ENCODE measurements at places on chromosomes 16 and 17.

DNA sequence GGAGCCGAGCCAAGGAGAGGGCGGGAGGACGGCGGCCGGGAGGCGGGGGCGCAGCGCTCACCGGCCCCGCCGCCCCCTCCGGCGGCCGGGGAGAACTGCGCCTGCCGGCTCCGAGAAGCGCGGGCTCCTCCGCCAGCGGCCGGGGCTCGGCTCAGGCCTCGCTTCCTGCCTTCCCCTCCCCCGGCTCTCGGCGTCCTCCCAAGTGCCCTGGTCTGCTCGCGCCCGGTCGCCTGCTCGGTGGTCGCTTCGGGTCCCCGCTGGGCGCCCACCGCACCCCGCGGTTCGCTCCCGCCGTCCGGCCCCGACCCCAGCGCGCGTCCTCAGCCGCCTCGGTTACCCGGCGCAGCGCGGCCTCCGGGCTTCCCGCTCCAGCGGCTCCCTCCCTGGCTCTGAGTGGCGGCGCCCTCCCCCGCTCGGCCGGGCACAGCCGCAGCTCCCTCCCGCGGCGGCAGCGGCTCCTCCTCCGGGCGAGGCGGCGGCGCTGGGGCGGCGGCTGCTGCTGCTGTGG, 313 bp downstream of the UBTF start:
- peak; percentile 73 for DNase-seq

DNA sequence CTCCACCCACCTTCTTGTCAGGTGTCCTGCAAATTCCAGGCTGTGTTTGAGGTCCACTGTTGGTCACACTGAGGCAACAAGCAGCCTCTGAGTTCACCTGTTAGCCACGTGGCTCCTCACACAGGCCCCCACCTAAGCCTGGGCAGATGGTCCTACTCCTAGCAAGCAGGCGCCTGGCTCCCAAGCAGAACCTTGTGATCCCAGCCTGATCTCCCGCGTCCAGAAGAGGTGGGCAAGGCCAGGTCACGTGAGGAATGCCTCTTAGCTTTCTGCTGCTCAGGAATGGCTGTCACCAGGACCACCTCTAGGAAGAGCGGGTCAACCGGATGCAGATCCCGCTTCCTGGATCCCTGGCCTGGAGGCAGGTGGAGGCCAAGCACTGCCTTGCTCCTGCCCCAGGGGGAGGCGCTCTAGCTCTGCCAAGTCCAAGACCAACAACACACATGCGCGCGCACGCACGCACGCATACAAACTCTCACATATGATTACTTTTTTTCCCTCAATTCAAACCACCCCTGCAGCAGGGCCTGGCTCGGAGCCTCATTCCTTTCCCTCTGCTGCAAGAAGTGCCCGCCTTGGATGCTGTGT, 9.5 kb downstream of the CYB561 start:
- DNase-seq: no peak

DNA sequence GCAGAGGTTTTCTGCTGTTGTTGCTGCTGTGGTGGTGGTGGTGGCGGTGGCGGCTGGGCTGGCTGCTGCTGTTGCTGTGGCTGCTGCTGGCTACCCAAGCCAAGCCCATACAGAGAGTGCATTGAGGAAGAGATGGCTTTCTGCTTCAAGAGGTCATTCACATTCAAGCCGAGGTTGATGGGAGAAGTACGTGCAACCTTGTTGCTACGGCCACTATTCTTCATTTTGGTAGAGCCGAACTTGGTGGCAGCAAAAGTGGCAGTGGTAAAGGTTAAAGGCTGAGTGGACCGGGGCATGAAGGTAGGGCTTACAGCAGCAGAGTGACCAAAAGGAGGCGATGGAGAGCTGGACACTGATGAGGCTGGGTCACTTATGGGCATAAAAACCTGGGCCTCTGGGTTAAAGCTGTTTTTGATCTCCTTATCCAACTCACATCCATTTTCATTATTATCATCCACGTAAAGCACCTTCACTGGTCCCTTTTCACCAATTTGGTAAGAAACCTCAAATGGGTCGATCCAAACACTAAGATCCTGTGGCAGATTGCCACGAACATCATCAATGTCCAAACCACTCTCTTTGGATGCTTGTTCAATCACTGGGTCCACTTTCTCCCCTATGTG, 2.8 kb downstream of the TOB1 start:
- peak; percentile 45 for DNase-seq

DNA sequence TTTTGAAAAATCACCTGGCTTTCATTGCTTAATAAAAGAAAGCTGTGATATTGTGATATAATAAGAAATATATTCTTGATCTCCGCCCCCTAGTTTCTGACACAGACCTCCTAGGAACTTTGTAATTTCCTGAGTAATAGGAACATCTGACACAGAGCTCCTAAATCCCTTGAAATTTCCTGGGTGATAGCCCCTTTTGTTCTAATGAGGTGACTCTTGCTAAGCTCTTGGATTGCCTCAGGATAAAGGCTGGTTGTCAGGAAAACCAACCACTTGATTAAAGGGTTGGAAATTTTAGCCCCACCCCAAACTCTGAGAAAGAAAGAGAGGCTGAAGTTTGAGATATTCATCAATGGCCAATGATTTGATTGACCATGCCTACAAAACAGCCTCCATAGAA, 326.4 kb upstream of the KIF2B start:
- no peak for DNase-seq

DNA sequence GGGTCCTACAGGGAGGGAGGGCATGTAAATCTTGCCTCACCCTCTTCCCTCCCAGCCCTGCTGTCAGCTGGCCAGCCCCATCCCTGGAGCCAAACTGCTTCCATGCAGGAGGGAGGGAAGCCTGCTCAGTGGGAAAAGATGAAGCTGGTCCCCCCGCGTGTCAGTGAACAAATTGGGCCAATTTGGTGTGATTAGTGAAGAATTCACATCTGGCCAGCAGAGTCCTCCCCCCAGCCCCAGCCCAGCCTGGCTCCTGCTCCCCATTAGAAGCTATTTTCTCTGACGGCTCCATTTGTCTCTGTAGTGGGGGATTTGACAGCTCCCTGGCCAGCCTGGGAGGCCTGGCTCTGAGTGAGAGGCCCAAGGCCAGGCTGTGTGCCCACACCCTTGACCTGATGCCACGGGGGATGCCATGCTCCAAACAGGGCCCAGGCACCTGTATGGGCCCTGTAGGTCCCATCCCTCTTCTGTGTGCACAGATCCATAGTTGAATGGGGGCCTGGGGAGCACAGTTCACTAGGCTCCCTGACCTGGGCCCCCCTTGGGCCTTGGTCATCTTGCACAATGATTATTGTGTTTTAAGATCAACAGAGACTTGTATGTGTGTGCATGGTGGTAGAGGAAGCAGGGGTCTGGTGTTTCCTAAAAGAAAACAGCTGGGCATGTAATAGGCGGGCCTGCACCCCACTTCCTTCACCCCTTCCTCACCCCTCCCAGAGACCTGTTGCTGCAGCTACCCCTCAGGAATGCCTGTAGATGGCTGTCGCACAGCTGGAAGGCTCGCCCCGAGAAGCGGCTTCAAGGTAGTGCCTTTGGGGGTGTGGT, 50.7 kb upstream of the TAC4 start:
- no peak for DNase-seq

DNA sequence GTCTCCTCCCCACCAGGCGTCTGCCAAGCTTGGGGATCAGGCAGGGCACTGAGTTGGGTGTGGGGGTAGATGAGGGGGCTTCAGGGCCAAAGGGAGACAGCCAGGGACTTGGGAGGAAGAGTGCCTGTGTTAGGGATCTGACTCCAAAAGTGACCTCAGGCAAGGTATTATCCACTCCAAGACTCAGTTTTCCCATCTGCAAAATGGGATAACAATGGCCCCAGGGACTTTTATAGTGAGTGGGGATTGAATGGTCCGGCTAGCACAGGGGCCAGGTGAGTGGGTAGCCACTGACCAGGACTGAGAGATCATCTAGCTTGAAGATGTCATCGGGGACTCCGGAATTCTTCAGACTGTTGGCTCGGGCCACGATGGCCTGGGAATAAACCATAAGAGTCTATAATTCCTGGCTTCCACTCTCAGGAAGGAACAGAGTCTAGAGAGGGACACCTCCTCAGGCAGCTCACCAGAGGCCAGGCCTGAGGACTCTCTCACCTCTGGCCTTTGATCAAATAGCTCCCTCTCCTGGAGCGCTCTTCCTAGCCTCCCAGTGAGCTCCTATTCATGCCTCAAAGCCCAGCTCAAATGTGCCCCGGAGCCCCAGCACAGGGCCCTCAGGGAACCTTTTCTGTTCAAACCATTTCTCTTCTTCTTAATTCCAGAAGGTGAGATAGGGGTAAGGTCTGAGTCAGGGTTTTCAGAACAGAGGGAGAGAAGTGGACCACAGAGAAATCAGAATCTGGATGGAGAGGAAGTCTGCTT, 3.5 kb downstream of the FLII start:
- DNase-seq: no peak
